ENCODE measurements at places on chromosomes 12 and 14.

- no peak for DNase-seq
These were observed 37.0 kb upstream of the OTX2 start for GRCh38 chr14:56846970-56847930.

DNA sequence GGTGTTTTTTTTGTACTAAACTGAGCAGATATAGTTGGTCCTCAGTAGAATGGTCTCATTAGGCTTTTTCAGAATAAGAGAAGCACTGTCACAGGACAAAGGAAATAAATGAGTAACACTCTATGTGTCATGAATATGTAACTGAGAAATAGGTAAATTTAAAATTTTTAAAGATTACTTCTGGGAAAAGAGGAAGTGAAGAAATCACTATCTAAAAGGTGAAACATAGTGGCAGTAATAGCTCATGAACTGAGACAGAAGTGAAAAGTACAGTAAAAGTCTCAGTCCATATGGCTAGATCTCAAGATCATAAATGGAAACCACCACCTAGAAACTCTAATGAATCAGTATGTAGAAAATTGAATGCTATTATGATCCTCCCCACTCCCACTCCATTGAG is 89.3 kb upstream of the TTC7B start:
- no peak for DNase-seq

- DNase-seq = no peak
These were observed 56.7 kb downstream of the MSRB3 start for GRCh38 chr12:65335021-65335714.

DNA sequence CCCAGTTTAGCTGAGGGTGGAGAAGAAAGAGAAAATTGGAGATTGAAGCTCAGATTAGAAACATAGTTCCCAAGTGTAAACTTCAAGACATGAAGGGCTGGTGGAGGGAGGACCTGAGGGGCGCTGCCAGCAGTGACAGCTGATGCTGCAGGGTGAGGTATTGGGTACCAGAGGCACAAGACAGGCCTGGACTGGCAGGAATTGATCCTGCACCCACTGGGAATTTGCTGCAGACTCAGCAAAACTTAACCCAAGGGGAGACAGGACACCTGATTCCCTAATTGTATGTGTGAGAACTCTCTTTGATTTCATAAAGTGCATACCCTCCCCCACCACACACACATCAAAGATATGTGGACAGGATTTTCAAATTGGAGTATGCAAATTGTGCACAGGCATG is 11.6 kb downstream of the PTPRR start:
- DNase-seq = no peak

- no peak for DNase-seq
These were observed 9.2 kb downstream of the PRPH start for GRCh38 chr12:49304161-49304560.

DNA sequence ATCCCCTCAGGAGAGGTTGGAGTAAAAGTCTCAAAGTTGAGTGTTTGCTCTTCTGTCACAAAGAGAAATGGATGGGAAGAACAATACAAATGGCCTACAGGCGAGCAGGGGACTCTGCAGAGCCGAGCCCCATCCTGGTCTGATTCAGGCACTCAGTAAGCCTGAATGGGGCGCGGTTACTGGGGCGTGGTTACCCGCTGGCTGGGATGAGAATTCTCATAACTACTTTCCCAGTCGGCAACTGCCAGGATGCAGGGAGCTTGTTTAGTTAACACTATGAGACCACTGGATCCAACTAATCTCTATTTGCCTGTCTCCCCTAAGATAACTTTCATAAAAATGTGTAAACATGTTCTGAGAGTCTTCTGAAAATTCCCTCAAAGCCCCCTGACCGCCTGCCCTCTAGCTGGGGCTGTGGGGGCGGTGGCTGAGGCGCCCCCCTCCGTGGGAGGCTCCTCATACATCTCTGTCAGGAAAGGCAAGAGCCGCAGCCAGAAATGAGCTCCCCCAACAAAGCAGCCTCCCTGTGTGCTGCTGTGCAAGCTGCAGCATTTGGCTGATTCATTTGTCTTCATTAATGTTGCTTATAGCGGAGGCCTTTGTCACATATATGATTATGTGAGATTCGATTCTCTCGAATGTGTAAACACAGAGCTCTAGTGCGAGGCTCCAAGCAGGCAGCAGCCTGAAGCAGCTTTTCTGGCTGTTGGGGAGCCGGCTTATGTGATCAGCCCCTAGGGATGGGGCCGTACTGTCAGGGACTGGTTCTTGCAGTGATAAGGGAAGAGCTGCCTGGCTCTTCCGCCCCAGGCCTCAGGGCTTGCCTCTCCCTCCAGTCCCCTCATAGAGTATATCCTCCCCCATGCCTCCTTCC is 126.1 kb upstream of the ARHGAP5 start:
- DNase-seq = peak; percentile 62

DNA sequence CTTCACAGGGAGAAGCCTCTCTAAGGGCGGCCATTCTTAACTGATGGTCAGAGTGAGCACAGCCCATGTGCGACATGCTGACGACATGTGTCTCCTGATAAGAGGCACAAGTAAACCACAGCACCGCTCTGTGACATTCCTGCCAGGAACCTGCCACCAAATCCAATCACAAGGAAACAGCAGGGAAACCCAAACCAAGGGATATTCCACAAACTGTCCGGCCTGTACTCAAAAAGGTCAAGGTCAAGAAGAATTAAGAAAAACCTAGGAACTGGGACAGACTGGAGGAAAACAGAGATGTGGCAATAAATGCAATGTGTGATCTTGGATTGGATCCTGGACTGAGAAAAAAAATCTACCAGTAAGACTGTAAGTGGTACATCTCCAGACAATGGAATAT is 91.9 kb downstream of the SYNE3 start:
- no peak for DNase-seq

DNA sequence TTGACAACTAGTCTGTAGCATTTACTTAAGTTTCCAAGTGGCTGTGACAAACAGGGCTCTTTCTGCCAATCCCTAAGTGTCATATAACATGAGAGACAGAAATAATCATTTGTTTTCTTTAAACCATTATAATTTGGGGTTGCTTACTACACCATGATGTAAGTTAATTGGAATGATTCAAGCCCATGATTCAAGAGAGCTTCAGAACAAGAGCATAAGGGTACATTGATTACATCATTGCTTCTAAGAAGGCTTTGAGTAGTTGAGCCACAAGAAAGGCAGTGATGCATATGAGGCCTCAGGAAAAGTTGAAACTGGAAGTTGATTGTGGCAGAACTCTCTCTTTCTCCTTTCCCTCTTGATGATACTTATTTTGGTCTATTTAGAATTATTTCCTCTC is 444.0 kb downstream of the CCER1 start:
- DNase-seq = no peak

GRCh38 chr14:82757776-82758175 is 1224.1 kb upstream of the SEL1L start:
- DNase-seq = no peak

- no peak for DNase-seq
These were observed 69.1 kb upstream of the C12orf71 start for GRCh38 chr12:27151479-27151878.

GRCh38 chr12:25254271-25254880 is 3.6 kb upstream of the KRAS start:
- DNase-seq = no peak

GRCh38 chr12:68779280-68779679 is 28.7 kb upstream of the MDM2 start:
- no peak for DNase-seq

- no peak for DNase-seq
These were observed 40.9 kb downstream of the OSBPL8 start for GRCh38 chr12:76518699-76519098.

GRCh38 chr12:41436076-41436475 is 248.0 kb downstream of the PDZRN4 start:
- no peak for DNase-seq

GRCh38 chr14:30129807-30130206 is 202.2 kb upstream of the PRKD1 start:
- DNase-seq = no peak

DNA sequence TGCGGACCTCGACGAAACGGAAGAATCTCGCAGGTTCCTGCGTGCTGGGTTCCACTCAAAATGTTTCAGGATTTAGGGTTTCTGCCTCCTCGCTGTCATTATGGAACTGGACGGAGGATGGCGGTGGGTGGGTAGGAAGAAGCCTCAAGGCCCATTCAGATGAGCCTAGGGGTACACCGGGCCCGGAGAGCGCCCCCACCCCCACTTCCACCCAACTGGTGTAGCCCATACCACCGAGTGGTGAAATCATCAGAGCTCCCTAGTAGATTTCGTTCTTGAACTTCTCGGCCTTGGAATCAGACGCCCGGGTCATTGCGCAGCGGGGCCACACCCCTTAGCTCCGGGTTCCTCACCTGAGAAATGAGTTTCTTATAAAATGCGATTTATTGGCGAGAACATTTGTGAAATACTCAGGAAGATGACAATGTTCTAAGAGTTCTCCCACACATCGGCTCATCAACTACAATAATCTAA is 13.3 kb upstream of the TBX3 start:
- DNase-seq = no peak

- no peak for DNase-seq
These were observed 15.4 kb upstream of the NIN start for GRCh38 chr14:50846226-50846880.

- no peak for DNase-seq
These were observed 224.3 kb upstream of the DCN start for GRCh38 chr12:91406920-91407341.

GRCh38 chr14:74945852-74946658 is 9.3 kb downstream of the PGF start:
- DNase-seq = peak; percentile 91

Measured in glutamatergic neuron (in vitro differentiated cells).